ENCODE measurements at places on chromosomes 4 and X.

- DNase-seq = no peak
These were observed 103.5 kb downstream of the TECRL start for GRCh38 chr4:64305565-64306254.

DNA sequence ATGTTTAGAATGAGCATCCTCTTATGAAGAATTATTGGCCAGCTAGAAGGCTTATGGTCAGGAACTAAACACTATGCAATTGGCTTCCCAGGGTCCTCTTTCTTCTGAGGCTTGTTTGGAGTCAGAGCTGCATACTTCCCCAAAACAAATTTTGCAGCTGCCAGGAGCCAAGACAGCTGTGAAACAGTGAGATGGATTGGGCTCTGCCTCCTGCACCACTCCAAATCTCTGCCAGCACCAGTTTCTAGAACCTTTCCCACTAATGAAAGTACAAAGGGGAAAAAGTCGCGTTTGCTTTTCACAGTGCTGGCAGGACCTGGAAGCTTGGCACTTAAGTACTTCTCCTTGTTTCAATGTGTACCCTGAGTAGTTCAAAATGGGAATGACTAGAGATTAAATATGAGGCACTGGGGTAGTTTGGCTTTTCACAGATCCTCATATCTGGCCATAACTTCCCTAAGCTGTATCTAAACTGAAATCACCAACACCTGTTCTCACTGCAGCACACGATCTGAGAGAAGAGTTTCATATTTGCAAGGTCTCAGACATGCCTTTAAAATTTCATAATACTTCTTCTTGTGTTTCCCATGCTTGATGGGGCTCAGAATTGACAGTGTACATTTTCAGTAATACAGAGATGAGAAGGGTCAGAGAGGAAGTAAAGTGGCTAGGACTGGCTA lies 20.7 kb upstream of the AR start:
- DNase-seq = no peak

DNA sequence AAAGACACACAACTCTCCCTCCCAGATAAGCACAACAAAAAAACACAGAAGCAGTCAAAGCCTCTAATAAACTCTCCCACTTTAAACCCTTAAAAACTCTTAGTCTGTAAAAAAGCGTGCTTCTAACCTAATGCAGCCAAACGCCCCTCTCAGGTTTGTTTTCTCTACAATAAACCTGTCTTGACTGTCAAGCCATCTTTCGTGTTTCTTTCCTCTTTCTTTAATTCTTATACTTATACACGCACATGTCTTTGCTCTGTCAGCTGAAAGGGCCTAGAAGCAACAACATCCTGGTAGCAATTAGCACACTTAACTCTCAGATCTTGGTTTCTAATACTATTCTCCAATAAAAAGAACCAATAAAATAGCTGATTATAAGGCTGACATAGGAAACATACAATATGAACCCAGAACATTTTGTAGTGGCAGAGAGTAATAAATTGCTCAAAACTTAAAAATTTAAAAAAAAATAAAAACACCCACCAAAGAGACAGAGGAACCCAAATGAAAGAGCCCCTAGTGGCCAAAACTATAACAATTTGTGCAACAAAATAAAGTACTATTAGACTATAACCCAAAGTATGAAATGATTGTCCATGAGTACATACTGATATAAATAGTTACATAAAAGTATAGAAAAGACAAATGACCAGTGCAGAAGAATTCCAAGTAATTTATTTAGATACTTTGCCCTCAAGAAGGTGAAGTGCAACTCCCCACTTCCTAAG lies 440.4 kb upstream of the ADGRL3 start:
- DNase-seq = no peak

DNA sequence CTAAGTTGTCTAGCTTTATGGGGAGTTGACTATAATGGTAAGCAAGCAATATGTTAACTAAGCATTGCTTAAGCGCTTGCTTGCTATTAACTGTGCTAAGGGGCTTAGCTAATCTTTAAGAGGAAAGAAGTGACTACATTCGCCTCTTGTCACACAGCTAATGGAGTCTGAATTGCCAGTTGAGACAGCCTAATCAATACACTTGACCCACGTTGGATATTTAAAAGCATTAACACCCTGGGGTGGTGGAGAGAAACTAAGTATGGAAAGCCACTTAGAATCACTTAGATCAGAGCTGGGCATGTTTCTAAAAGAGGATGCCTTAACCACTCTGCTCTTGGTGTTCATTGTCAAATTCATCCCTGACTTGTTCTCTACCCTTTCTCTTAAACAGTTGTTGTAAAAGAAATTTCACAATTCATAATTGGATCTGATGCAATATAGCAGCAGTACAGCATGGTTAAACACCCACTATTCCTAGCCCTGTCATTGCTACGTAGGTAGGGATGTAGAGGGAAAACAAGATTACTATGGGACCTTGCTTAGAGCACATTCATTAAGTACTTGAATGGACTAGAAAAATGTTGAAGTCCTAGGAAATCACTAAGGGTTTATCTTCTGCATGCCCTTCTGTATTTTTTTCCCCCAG lies 3.5 kb downstream of the ZAR1 start:
- no peak for DNase-seq

DNA sequence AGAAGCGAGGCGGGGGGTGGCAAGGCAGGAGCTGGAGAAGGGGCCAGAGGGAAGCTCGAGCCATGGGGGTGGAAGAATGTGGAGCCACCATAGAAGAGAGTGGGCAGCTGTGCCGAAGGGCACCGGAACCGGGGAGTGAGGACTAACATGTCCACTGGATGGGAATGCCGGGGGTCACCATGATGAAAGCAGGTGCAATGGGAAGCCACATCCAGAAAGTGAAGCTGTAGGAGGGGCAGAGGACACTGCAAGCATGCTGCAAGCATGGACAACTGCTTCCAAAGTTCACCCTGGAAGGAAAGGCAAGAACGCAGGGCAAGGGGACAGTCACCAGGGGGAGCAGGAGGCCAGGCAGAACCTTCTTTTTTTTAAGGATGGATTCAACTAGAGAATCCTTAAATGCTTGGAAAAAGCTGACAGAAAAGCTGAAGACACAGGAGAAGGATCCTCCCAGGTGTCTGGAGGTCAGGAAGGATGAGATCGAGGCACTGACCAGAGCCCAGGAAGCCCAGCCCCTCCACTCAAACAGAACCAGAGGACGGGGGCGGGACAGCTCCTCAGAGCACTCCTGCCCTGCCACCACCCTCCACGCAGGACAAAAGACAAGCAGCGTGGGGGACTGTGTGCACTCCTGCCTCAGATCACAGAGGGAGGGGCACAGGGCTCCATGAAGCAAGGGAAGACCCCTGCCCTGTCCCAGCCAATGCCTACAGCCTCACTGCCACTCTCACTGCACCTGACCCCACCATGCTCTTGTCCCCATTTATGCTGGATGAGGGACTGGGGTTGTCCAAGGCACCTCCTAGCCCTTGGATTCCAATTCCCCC lies 169.2 kb downstream of the AFAP1 start:
- no peak for DNase-seq

- DNase-seq = no peak
These were observed 88.4 kb downstream of the FRMPD3 start for GRCh38 chrX:107537815-107538214.

- no peak for DNase-seq
These were observed 24.5 kb downstream of the TMSB4X start for GRCh38 chrX:12999422-12999821.

- DNase-seq = no peak
These were observed 64.6 kb downstream of the ANAPC4 start for GRCh38 chr4:25441519-25442117.

DNA sequence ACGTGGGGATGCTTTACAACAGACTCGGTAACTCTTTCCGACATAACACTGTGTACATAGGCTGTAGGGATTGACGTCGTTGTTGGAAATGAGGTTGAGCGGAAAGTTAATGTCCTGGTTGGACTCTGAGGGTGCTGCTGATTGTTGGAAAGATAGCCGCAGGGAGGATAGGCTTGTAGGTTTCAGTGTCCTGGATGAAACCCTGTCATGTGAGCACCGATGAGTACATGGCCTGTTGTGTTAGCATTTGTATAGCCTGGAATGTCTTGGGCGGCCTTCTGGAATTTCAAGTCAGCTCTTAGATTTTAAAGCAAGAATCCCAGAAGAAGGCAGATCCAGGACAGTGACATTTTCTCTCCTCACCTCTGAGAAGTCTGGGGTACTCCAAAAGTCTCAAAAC lies 63.3 kb downstream of the TBC1D14 start:
- no peak for DNase-seq

GRCh38 chr4:4941751-4942150 lies 77.5 kb downstream of the CYTL1 start:
- no peak for DNase-seq

GRCh38 chr4:108702960-108703359 lies 52.6 kb downstream of the OSTC start:
- DNase-seq = no peak

- no peak for DNase-seq
These were observed 14.3 kb downstream of the KLKB1 start for GRCh38 chr4:186241616-186242015.

GRCh38 chr4:38672397-38673129 lies 8.6 kb downstream of the KLF3 start:
- DNase-seq = no peak

GRCh38 chrX:134588806-134589205 lies 69.5 kb downstream of the PLAC1 start:
- DNase-seq = no peak

GRCh38 chrX:48179691-48180090 lies 16.9 kb downstream of the SSX5 start:
- DNase-seq = no peak

- DNase-seq = no peak
These were observed 554.4 kb downstream of the TRAM1L1 start for GRCh38 chr4:116531026-116531425.

GRCh38 chr4:24625091-24625490 lies 40.7 kb upstream of the DHX15 start:
- DNase-seq = no peak

- DNase-seq = no peak
These were observed 64.2 kb downstream of the SPINK2 start for GRCh38 chr4:56757261-56757746.

DNA sequence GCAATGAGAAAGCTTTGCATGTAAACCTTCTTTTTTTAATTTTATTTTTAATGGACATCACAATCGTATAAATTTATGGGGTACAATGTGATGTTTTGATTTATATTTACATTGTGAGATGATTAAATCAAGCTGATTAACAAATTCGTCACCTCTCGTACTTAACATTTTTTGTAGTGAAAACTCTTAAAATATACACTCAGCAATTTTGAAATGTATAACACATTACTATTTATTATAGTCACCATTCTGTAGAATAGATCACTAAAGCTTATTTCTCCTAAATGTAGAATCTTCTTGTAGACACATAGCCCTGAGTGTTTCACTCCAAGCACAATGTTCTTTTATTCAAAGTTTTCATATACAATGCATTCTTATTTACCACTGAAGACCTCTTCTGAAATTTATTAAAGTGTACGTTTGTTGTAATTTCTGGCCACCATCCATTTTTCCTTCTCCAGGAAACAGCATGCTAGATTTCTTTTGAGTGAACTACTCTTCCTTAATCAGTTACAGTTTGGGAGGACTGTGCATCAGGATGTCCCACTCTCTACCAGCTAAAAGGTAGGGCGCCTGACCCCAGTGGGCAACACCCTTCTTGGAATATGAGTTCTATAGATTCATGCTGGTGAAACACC lies 4.4 kb upstream of the RBBP7 start:
- DNase-seq = no peak

GRCh38 chrX:151712253-151712652 lies 3.6 kb upstream of the FATE1 start:
- no peak for DNase-seq

DNA sequence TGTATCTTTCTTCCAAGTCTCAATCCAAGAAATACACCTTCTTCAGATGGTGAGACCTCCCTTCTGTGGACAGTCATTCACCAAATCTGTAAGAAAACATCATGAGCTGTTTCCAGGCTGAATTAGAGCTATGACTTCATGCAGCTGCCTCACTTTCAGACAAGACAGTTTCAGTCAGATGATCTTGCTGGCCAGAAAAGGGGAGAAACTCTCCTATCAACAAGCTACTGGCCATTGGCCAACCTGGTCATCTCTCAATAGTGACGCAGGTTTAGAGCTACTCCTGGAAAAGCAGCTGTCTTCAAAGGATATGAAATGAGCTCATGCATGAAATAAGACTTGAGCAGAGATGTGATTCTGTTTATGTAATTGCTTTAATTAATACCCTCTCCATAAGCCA lies 69.6 kb upstream of the NDP start:
- no peak for DNase-seq

DNA sequence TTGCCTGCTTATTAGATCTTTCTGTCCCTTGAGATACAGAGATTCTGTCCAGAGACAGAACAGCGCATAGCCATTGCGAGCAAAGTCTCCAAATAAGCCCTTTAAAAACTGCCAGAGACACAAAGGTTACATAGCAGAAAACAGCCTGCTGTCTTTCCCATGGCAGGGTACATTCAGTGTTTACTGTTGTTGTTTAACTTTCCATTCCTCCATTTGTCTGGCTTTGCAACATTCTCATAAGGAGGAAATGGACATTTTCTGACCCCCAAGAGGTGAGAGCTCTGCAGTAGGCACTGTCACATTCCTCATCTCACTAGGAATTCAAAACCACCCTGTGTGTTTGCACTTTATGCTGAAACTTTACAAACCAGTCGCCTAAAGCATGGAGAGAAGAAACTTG lies 48.3 kb downstream of the PDE5A start:
- DNase-seq = no peak

- DNase-seq = peak; percentile 77
These were observed 549 bp downstream of the CPEB2 start for GRCh38 chr4:15002659-15003400.

GRCh38 chrX:129690435-129690834 lies 35.7 kb upstream of the APLN start:
- DNase-seq = no peak

GRCh38 chr4:86446996-86447395 lies 87.1 kb upstream of the MAPK10 start:
- no peak for DNase-seq

DNA sequence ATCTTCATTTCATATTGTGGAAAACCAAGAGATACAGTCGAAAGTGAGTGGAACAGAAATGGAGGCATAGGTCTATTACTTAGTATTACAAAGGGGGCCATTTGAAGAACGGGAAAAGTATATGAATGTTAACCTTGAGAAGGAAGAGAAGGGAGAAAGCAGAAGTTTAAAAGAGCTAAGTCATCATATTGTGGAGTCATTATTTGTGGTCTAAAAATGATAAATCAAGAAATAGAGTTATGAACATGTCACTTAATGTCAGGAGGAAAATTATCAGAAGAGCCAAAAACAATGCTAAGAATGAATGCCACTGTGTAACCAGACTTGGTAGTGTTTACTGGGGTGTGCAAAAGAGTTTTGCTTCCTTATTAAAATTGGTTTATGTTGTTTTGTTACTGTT lies 589.5 kb upstream of the LCORL start:
- DNase-seq = no peak

GRCh38 chrX:107707866-107708265 lies 67.7 kb downstream of the TSC22D3 start:
- no peak for DNase-seq

DNA sequence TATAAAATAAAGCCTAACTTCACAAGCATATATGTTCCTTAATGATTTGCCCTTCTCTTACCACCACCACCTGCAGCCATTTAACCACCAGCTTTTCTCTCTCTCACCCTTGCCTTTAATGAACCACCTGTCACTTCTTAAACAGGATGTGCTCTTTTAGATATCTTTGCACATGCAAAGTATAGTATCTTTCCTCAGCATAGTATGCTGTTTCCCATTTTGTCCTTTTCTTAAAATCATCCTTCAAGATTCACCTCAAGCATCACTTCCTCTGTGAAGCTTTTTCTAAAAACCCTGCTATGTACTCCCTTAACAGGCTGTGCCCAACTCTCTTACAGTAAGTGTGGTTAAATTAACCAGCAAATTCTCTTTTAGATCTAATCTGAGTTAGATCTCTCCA lies 8.2 kb upstream of the CNOT6L start:
- no peak for DNase-seq
